ENCODE measurements at places on chromosomes 13 and 19. TPM values are rescaled to one million over a fixed set of nuclear protein-coding genes. Genes with fewer than 3 reads are reported as not detected.
A peak's percentile ranks its signal among the peaks of the same experiment; 100 is the strongest.

GRCh38 chr13:77979721-77980385, 61.2 kb upstream of the EDNRB start:
- H3K4me1 ChIP-seq = no peaks in the 10 kb centered on the region
- no peak overlapping the region for H3K27ac ChIP-seq
- no peaks in the 10 kb centered on the region for H3K27me3 ChIP-seq
- no peaks in the 10 kb centered on the region for H3K36me3 ChIP-seq

GRCh38 chr13:110044551-110045111, 258.2 kb upstream of the IRS2 start:
- DNase-seq = peak; percentile 72
- H3K4me3 ChIP-seq = no peak overlapping the region
- no peak overlapping the region for H3K27ac ChIP-seq
- no peaks in the 10 kb centered on the region for H3K27me3 ChIP-seq

CCDC8 gene
- 30.5 TPM for total RNA-seq

TUBA3C gene
- total RNA-seq = not detected

- H3K4me3 ChIP-seq = no peak overlapping the region
- peaks cover 2% of the 10 kb centered on the region for H3K4me1 ChIP-seq
- H3K27ac ChIP-seq = no peak overlapping the region
- no peaks in the 10 kb centered on the region for H3K27me3 ChIP-seq
Observed at GRCh38 chr13:112908342-112908741, 60.7 kb upstream of the MCF2L start.

GRIK5 gene
- total RNA-seq = 22.6 TPM

DAND5 gene
- total RNA-seq = 0.19 TPM

PRRG2 gene
- total RNA-seq = 2.6 TPM

- H3K4me3 ChIP-seq = no peak overlapping the region
- no peaks in the 10 kb centered on the region for H3K36me3 ChIP-seq
- no peak for DNase-seq
- H3K27ac ChIP-seq = no peak overlapping the region
Observed at GRCh38 chr19:33293255-33294057, 8.9 kb downstream of the CEBPA start.

DNA sequence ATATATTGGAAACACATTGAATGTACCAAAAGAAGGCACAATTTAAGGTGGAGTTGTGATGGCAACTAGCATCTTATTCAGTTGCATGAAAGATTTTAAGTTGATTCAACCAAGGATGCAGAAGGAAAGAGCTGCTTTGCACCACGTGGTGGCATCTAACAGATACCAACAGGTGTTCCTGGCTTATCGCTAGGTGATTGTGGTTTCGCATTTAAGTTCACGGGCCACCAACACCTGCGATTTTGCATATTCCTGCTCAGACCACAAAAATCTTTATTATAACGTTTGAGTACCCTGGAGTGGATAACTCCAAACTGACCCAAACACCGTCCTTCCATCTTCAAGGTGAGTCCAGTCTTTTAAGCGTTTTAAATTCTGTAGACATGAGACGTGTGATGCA, 45.3 kb downstream of the RGCC start:
- DNase-seq = no peak
- H3K4me1 ChIP-seq = no peaks in the 10 kb centered on the region
- H3K27me3 ChIP-seq = no peaks in the 10 kb centered on the region
- H3K36me3 ChIP-seq = no peaks in the 10 kb centered on the region
- no peak overlapping the region for H3K4me3 ChIP-seq

DNA sequence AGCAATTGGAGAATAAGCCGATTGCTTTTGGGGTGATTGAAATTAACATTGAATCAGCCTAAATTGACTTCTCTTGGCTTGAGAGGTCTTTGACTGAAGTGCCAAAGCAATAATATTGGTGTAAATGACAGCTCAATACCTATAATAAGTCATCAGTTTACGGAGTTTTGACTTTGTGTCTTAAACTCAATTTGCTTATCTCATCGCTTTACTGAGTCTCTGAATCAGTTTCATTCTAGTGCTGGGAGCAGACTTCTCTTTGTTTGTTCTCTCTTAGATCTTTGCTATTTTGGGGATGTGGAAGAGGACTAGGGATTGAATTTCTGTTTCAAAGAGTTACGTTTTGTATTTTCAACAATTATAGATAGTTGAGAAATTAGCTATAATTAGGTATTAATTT, 7.1 kb downstream of the RFC3 start:
- H3K27me3 ChIP-seq = no peaks in the 10 kb centered on the region
- no peaks in the 10 kb centered on the region for H3K4me1 ChIP-seq
- peaks cover 73% of the 10 kb centered on the region for H3K36me3 ChIP-seq
- no peak overlapping the region for H3K4me3 ChIP-seq

DNA sequence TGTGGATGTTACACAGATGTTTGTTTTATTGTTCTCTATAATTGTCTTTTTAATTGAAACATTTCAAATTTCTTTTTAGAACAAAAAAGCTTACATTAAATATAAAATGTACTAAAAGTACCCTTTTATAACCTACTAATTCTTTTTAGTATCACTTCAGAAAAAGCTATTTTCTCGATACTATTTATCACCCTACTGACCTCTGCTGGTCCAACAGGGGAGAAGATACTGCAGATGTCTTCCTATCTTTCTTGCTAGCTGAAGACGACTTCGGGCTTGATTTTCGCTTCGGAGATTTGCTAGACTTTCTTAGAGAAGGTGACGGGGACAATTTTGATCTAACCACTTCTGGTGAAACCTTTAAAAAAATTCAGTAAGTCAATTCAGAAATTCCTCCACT, 42.4 kb downstream of the ZC3H13 start:
- H3K36me3 ChIP-seq = peaks cover 72% of the 10 kb centered on the region
- no peak overlapping the region for H3K4me3 ChIP-seq

PCID2 gene
- 70.5 TPM for total RNA-seq

DNA sequence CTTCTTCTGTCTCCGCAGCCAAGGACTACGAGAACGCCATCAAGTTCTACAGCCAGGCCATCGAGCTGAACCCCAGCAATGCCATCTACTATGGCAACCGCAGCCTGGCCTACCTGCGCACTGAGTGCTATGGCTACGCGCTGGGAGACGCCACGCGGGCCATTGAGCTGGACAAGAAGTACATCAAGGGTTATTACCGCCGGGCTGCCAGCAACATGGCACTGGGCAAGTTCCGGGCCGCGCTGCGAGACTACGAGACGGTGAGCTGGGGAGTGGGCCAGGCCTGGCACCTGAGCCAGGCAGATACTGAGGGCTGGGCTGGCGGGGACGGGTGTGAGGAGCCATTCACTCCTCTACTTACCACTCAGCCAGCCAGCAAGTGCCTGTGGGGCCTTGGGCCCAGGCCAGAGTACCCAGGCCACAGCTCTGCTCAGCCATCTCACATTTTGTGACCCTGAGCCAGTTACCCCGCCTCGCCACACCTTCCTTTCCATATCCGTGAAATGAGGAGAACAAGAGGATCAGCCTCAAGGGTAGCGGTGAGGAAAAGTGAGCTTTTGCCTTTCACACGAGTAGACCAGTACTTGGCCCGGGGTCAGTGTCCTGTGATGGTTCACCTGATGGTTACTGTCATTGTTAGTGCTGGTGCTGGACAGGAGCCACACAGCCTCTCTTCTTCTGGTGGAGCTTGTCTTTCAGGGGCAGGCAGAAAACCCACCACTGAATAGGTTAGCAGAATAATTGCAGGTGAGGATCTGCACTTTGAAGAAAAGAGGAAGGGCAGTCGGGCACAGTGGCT, 7.0 kb downstream of the PPP5C start:
- H3K4me3 ChIP-seq = no peak overlapping the region
- H3K4me1 ChIP-seq = peaks cover 10% of the 10 kb centered on the region
- no peak overlapping the region for H3K27ac ChIP-seq
- no peaks in the 10 kb centered on the region for H3K27me3 ChIP-seq
- H3K36me3 ChIP-seq = peaks cover 67% of the 10 kb centered on the region

DNA sequence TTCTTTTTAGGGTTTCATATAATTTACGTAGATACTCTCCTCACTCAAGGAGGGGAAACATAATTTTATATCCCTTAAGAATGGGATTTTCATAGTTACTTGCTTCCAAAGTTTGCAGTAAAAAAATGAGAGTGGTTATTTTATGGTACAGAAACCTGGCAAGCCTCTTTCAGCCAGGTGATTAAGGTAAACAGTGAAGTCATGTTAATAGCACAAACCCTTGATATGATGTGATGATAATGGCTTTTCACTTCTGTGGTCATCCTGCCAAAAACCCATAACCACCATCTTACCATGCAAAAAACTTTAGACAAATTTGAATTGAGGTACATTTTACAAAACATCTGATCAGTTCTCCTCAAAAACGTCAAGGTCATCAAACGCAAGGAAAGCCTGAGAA, 517.8 kb downstream of the SLITRK5 start:
- H3K27me3 ChIP-seq = no peaks in the 10 kb centered on the region
- no peak overlapping the region for H3K27ac ChIP-seq
- H3K4me1 ChIP-seq = no peaks in the 10 kb centered on the region
- H3K36me3 ChIP-seq = no peaks in the 10 kb centered on the region
- no peak overlapping the region for H3K4me3 ChIP-seq

ZNF99 gene
- not detected for total RNA-seq

DNA sequence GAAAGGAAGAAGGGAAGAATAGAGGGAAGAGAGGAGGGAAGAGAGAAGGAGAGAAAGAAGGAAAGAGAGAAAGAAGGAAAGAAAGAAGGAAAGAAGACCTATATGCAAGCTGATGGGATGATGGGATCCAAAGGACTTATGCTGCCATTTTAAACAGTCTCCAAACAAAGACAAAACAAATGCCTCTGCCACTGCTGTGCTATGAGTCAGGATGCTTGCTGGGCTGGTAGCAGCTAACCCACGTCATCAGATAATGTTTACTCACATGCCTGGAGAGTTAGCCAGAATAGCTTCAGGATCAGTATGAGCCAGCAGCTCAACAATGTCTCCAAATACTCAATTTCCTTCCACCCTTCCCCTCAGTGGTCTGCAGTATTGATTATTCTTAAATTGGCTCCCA, 12.0 kb upstream of the ZNF274 start:
- H3K27me3 ChIP-seq = no peaks in the 10 kb centered on the region
- DNase-seq = no peak
- H3K27ac ChIP-seq = no peak overlapping the region

- no peak overlapping the region for H3K4me3 ChIP-seq
- no peak for DNase-seq
- no peaks in the 10 kb centered on the region for H3K4me1 ChIP-seq
Observed at GRCh38 chr19:41566001-41566400, 10.0 kb upstream of the CEACAM21 start.

DNA sequence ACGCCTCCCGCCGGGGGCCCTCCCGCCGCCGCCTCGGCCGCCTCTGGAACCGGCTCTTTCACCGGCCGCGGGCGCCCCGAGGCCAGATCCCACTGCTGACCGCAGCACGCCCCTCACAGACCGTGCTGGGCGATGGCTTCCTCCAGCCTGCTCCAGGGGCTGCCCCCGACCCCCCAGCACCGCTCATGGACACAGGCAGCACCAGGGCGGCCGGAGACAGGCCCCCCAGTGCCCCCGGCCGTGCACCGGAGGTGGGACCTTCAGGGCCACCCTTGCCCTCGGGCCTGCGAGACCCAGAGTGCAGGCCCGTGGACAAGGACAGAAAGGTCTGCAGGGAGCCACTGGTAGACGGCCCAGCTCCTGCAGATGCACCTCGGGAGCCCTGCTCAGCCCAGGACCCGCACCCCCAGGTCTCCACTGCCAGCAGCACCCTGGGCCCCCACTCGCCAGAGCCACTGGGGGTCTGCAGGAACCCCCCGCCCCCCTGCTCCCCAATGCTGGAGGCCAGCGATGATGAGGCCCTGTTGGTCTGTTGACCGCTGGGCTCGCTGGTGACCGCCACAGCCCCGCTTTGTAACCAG, 13.0 kb downstream of the LRP3 start:
- no peak for DNase-seq
- H3K4me3 ChIP-seq = no peak overlapping the region
- no peaks in the 10 kb centered on the region for H3K4me1 ChIP-seq
- H3K36me3 ChIP-seq = peaks cover 5% of the 10 kb centered on the region
- no peaks in the 10 kb centered on the region for H3K27me3 ChIP-seq

DNA sequence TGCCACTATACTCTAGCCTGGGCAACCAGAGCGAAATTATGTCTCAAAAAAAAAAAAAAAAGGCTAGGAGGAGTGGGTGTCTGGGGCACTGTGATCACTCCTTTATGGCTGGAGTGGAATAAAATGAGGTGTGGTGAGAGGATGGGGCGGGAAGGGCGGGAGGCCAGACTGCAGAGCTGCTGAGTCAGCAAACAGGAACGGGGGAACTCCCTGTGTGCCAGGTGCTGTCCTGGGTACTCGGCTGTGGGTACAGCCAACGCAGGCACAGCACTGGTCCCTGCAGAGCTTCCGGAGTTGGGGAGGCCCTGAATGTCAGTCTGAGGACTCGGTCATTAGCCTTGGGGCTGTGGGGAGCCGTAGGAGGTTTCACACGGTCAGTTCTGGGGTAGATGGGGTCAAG, 5.7 kb downstream of the PRPF31 start:
- H3K4me1 ChIP-seq = no peaks in the 10 kb centered on the region
- no peak for DNase-seq
- no peak overlapping the region for H3K4me3 ChIP-seq
- no peaks in the 10 kb centered on the region for H3K27me3 ChIP-seq

- no peak overlapping the region for H3K4me3 ChIP-seq
- no peaks in the 10 kb centered on the region for H3K27me3 ChIP-seq
- no peaks in the 10 kb centered on the region for H3K4me1 ChIP-seq
- H3K36me3 ChIP-seq = no peaks in the 10 kb centered on the region
Observed at GRCh38 chr13:32248801-32249200, 66.4 kb downstream of the ZAR1L start.

SCAMP4 gene
- 63.7 TPM for total RNA-seq

DNA sequence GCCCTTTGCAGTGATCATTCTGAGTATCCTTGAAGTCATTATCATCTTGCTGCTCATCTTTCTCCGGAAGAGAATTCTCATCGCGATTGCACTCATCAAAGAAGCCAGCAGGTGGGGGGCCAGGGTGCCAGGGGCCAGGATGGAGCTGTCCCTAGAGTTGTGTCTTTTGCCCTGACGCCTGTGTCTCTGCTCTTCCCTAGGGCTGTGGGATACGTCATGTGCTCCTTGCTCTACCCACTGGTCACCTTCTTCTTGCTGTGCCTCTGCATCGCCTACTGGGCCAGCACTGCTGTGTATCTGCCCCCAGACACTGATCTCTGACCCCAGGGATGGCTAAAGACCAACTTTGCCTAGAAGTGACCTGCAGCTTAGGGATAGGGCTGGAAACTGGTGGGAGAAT, 9.6 kb downstream of the SLC44A2 start:
- H3K4me1 ChIP-seq = no peaks in the 10 kb centered on the region
- H3K36me3 ChIP-seq = peaks cover 59% of the 10 kb centered on the region
- H3K27me3 ChIP-seq = no peaks in the 10 kb centered on the region
- DNase-seq = no peak
- H3K27ac ChIP-seq = no peak overlapping the region

DNA sequence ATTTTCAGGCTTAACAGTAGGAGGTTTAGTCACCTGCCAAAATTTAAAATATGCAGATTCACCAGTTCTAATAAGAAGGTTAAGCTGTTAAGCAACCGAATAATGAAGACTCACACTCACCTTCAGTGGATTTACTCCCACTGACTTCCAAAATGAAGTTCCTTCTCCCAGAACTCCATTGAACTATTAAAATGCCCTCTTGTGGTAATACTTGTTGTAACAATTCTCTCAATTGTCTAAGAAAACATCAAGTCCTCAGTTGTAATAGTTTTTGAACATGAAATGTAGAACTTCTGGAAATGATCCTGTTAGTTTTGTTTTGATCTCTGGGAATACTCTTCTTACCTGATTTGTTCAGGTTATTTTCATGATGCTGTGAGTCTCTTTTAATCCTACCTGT, 522.0 kb upstream of the ATXN8OS start:
- no peaks in the 10 kb centered on the region for H3K27me3 ChIP-seq
- peaks cover 8% of the 10 kb centered on the region for H3K4me1 ChIP-seq
- no peak overlapping the region for H3K27ac ChIP-seq
- DNase-seq = no peak
- no peaks in the 10 kb centered on the region for H3K36me3 ChIP-seq

Data from endodermal cell (in vitro differentiated cells).